ENCODE measurements at places on chromosomes 4 and X. TPM values are rescaled to one million over a fixed set of nuclear protein-coding genes. Genes with fewer than 3 reads are reported as not detected.

The TAF7L gene
- not detected for total RNA-seq

The PCDH7 gene
- 206 TPM for total RNA-seq

The TCEAL2 gene
- total RNA-seq, result 2.4 TPM

DNA sequence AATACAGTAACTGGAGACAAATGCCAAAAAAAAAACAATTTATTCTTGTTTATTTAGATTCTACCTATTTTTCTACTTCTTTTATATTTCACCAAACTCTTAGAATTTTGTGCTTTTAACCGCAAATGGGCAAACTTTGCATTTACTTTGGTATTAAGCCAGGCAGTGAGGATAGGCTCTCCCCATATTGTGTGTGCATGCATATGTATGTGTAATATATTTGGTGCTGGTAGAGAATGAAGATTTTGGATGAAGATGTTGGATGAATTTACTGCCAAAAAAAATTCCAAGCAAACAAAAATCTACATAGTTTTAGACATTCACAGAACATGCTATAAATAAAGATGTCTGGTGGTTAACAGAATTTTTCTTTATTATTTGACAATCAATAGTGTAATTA lies 30.3 kb downstream of the GALNTL6 start:
- no peaks in the 10 kb centered on the region for H3K36me3 ChIP-seq
- no peak for DNase-seq
- no peaks in the 10 kb centered on the region for H3K4me1 ChIP-seq

DNA sequence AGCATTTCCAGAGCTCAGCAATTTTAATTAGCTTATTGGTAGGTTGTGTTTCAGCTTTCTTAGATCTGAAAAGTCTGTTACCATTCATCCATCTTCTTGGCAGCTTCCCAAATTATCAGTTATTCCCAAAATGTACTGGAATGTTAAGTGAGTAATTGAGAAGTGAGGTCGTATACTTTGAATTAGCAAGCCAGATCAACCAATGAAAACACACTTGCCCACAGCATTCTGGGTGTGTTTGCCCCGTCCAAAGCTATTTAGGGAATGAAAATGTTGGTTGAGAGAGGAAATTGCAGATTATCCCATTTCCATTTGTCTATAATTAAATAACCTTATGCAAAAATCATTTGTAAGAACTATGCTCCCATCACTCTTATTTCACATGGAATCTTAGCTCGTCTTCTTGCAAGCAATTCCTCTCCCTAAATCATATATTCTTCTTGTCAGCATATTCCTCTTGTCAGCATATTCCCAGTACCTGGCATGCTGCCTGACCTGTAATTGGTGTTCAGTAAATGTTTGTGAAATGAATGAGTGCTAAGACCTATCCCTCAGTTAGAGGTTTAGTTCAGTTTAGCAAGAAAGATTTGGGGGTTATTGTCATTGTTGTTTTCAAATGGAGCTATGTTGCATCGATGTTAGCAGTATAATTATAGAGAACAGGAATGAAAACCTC lies 23.3 kb upstream of the ANTXR2 start:
- peaks cover 9% of the 10 kb centered on the region for H3K4me1 ChIP-seq
- no peaks in the 10 kb centered on the region for H3K36me3 ChIP-seq
- no peaks in the 10 kb centered on the region for H3K27me3 ChIP-seq
- H3K27ac ChIP-seq, result no peak overlapping the region

DNA sequence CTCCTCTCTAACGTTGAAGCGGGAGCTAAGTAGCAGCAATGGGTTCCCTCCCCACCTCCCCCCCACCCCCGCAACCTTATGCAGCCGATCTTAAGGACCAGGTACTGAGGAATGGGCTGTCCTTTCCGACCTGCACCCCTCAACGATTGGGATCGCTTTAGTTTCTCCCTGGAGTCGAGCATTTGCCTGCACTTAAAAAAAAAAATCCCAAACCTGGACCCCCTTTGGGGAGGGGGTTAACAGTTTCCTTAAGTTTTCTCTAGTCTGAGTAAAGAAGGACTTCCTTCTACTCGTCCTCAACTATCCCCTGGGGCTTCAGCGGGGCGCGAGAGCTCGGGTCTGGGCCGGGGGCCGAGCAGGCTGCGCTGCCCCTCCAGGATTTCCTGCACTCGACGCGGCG lies 25.7 kb upstream of the BCORL1 start:
- peak overlapping the region; percentile 19 for H3K4me3 ChIP-seq
- DNase-seq, result no peak
- H3K4me1 ChIP-seq, result peaks cover 3% of the 10 kb centered on the region
- no peaks in the 10 kb centered on the region for H3K36me3 ChIP-seq
- H3K27ac ChIP-seq, result no peak overlapping the region

DNA sequence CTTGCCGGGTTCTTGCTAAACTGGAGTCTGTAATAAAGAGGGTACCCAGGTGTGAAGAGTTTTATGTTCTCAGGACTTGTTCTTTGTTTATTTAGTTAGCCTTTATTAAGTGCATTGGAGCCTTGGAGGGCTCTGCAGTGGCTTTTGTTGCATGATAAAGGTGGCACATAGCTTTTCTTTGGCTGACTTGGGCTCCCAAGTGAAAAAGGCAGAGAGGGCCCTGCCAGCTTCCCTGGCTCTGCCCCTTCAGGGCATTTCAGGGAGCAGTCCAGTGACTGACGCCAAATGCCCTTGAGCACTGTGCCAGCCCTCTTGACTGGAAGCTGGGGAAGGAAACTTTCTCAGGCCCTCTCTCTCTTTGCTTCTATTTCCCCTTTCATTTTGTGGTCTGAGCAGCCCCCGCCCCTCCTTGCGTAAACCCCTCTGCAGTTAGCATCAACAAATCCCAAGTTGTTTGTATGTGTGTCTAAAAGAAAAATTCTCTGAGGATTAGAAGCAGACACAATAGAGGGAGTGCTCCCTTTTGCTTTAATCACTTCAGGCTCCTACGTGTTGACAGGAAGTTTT lies 152.2 kb downstream of the NHS start:
- no peaks in the 10 kb centered on the region for H3K27me3 ChIP-seq
- H3K36me3 ChIP-seq, result no peaks in the 10 kb centered on the region
- H3K4me1 ChIP-seq, result peaks cover 9% of the 10 kb centered on the region
